ENCODE measurements at places on chromosomes 11 and 22.
A peak's percentile ranks its signal among the peaks of the same experiment; 100 is the strongest.

- DNase-seq: no peak
Measured at GRCh38 chr11:9858218-9858617, 194.3 kb downstream of the SWAP70 start.

- DNase-seq: no peak
Measured at GRCh38 chr11:102253020-102253715, 64.1 kb upstream of the BIRC3 start.

- no peak for DNase-seq
Measured at GRCh38 chr11:69598147-69598546, 42.8 kb upstream of the CCND1 start.

DNA sequence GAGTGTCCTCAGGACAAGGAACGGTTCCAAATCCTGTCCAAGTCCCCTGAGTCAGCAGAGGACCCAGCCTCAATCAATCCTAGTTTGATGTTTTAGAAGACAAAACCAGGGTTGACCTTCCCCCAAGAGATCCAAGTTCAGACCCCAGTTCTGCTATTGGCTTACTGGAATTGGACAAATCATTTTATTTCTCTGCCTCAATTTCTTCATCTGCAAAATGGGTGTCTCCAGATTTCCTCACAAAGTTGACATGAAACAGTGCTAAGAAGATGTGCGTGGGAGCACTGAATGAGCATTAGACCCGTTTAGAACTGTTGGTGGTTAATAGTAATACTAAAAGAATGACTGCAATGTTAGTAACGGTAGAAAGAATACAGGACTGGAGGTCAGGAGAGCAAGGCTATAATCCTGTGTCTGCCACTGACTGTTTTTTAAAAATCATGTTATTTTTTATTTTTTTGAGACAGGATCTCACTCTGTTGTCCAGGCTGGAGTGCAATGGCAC is 32.8 kb upstream of the SCUBE1 start:
- DNase-seq: no peak

- DNase-seq: peak; percentile 49
Measured at GRCh38 chr11:18312663-18313420, 9.1 kb downstream of the HPS5 start.

GRCh38 chr11:44379141-44380008 is 69.4 kb upstream of the ALX4 start:
- DNase-seq: no peak

GRCh38 chr22:20390394-20390907 is 3.5 kb upstream of the ZNF74 start:
- DNase-seq: no peak

GRCh38 chr11:45741032-45741431 is 63.9 kb upstream of the SLC35C1 start:
- no peak for DNase-seq

DNA sequence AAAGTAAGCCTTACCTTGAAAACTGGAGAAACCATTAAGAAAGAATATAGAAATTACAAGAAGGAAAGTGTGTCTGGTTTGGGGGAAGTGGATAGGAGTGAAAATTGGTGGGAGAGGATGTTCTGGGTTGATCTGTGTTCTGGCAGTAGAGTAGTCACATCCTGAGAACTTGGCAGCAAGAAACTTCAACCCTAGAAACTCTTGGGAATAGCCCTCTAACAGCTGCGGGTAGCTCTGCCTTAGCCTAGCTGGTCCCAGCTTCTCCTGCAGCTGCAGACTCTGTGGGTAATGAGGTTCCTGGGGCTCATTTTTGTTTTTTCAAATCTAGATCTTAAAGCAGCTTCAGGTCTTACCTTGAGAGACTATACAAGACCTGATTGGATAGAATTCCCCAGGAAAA is 24.2 kb upstream of the OR6X1 start:
- no peak for DNase-seq

DNA sequence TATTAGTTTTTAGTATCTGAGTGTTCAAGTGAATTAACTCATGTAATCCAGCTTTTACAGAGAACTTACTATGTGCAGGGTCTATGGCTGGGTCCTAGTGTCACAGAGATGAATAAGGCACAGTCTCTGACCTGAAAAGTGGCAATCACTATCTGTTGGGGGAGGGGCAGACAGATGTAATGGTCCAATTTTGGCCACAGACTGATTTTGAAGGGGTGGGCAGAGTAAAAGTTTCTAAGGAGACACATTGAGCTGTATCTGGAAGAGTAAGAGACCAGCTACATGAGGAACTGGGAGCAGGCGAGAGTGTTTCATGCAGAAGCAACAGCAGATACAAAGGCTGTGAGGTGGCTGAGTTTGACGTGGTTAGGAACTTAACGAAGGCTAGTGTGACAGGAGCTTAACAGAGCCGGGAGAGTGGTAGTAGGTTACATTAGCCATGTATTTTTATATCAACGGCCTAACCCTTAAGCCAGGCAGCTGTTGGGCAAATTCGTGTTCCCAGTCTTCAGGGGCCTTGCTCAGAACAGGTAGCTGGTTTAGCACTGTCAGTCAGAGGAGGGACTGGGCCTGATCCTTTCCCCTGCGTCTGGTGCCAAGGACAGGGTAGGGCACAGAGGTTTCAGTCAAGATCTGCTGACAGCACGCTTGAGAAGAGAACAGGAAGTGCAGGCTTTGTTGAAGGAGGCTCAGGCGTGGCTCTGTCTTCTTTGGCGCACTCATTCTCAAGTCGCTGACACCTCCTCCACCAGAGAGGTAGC is 1.4 kb upstream of the STIM1 start:
- DNase-seq: no peak

- no peak for DNase-seq
Measured at GRCh38 chr11:96033095-96033494, 109.2 kb upstream of the MTMR2 start.

- DNase-seq: no peak
Measured at GRCh38 chr11:45918962-45919675, 1.4 kb upstream of the PEX16 start.

- DNase-seq: no peak
Measured at GRCh38 chr11:45855308-45855707, 8.0 kb downstream of the CRY2 start.

GRCh38 chr11:40328890-40329614 is 1130.4 kb downstream of the LRRC4C start:
- peak; percentile 100 for DNase-seq

GRCh38 chr22:23106906-23107367 is 34.9 kb downstream of the RSPH14 start:
- DNase-seq: no peak

DNA sequence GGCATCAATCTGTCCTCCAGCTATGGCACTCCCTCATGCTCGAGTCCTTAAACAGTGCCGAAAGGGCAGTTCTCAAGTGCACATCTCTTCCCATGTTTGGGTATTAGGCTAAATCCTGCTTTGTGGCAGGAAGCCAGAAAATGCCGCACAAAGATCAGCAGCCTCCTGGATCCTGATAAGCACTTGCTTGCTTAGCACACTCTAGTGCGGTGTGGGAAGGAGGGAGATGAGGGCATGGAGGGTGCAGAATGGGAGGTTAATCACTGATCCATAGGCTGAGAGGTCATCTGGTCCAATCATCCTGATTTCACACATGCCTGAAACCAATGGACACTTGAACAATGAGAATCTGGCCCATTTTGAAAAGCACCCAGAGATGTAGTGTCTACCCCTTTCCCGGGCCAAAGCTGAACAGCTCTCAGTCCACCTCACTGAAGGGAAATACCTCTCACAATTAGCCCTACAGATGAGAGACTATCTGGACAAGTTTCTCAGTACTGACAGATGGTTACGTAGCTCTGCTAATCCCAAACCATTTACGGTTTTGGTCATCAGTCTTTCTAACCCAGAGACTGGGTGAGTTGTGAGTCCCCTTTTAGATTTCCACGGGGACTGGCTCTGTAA is 29.8 kb upstream of the CHRM4 start:
- no peak for DNase-seq

- no peak for DNase-seq
Measured at GRCh38 chr11:65042891-65043290, 1.9 kb downstream of the SAC3D1 start.

- DNase-seq: no peak
Measured at GRCh38 chr11:80798174-80798573, 1357.3 kb upstream of the TENM4 start.

- DNase-seq: no peak
Measured at GRCh38 chr22:24801901-24802465, 4.0 kb upstream of the SGSM1 start.

GRCh38 chr11:8070417-8071115 is 10.4 kb upstream of the TUB start:
- DNase-seq: peak; percentile 25

GRCh38 chr22:46574993-46575910 is 37.8 kb upstream of the CELSR1 start:
- no peak for DNase-seq

DNA sequence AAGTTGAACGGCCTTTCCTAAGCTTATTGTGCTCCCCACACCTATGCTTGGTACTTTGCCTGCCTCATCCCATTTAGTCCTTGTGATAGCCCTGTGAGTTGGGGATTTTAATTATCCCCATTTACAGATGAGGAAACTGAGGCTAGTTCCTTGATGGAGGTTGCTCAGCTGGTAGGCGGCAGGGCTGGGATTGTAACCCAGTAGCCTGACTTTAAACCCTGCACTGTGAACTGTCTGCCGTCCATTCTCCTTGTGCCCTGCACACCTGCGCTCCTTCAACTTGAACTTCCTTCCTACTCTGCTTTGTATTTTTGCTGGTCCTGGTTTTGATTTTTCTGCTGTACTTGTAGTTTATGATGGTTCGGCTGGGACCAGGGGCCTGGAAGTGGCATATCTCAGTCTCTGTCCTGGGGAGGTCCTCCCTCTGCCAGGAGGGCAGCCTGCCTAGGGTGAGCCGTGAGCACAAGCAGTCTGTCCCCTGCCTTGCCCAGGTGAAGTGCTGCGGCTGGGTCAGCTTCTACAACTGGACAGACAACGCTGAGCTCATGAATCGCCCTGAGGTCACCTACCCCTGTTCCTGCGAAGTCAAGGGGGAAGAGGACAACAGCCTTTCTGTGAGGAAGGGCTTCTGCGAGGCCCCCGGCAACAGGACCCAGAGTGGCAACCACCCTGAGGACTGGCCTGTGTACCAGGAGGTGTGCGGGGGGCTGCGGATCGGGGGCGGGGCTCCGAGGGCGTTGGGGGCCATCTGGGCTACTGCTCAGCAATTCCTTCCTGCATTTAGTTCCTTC is 52.4 kb downstream of the CD82 start:
- DNase-seq: no peak

- DNase-seq: no peak
Measured at GRCh38 chr11:10693509-10694081, at the start of gene IRAG1. Gene IRAG1, minus strand, starts transcription at chr11:10693755. Its CDS starts 153 bp downstream, at chr11:10693602.

DNA sequence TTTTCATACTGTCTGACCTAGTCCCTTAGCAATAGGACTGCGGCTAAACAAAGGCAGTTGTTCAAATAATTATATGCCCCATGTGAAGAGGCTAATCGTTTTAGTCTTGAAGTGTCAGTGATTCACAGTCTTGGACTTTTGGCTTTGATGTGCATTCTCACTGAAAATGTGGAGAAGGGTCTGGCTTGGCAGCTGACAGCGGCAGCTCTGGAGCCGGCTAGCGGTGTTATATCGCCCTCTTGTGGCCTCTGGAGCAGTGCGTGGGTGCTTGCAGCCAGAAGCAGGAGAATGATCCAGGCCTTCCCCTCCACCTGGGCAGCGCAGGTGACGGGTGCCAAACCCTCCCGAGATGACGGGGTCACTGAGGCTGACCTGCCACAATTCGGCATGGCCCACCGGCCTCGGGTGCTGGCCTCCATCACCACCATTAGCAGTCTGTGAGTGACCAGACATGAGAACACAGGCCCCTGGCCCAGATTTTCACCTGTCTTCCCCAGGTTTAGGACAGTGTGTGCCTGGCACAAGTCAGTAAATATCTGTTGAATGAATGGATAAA is 90.3 kb upstream of the PITPNB start:
- peak; percentile 82 for DNase-seq

DNA sequence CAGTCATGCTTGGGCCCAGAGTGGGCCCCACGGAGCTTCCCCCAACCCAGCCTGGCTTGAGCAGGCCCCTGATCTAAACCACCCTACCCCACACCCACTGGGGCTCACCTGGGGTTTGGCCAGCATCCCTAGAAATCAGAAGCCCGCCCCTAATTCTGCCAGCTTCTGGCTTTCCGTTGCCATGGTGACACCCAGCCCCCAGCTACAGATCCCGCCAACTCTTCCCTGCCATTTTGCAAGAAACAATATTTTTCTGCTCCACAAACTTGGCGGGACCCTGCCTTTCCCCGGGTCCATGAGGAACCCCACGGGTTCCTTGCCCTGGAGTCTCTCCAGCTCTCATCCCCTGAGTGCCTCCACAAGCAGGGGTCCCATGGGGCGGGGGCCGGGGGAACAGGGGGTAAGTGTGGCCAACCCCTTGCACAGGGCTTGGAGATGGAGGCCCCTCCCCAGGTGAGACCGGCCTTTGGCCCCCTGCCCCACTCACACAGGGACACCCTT is 90.0 kb downstream of the CDKN1C start:
- DNase-seq: no peak

- DNase-seq: no peak
Measured at GRCh38 chr11:121029813-121030445, 6.0 kb downstream of the TBCEL start.

GRCh38 chr22:36369004-36369921 is 18.5 kb downstream of the MYH9 start:
- peak; percentile 45 for DNase-seq

- DNase-seq: peak; percentile 82
Measured at GRCh38 chr22:32579529-32580220, 105.1 kb downstream of the FBXO7 start.

GRCh38 chr22:22935056-22935545 is 47.5 kb downstream of the IGLL5 start:
- DNase-seq: no peak

- peak; percentile 16 for DNase-seq
Measured at GRCh38 chr22:38490915-38491314, 15.2 kb downstream of the DDX17 start.

GRCh38 chr11:80532633-80533232 is 1091.9 kb upstream of the TENM4 start:
- no peak for DNase-seq

- DNase-seq: no peak
Measured at GRCh38 chr22:38943201-38943600, 14.2 kb upstream of the APOBEC3A start.

- no peak for DNase-seq
Measured at GRCh38 chr11:73461964-73462363, 85.8 kb downstream of the RELT start.

- DNase-seq: no peak
Measured at GRCh38 chr22:36885474-36885873, 24.7 kb downstream of the NCF4 start.

- DNase-seq: no peak
Measured at GRCh38 chr11:128279866-128280265, 307.5 kb downstream of the ETS1 start.

DNA sequence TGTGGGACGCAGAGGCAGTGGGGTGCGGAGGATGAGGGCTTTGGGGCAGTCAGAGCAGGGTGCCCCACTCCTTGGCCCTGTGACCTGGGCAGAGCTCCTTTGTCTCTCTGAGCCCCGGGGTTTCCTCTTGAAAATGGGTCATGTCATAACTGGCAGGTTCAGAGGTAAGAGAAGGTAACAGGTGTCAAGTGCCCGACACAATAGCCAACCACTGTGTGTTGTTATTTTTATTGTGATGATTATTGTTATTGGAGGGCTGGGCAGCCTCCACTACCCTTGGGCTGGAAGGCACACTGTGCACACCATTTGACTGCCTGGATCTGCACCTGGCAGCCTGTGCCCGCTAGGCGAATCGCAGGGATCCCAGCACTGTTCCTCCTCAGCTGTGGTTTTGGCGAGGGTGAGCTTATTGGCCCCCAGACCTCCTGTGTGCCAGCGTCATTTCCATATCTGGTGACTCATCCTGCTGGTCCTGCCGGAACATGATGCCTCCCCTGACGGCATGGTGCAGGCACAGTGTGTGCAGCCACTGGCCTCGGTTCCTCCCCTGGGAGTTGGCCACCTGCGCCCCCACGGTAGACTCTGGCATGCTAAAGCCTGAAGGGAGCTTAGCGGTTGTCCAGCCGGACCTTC is 15.4 kb upstream of the SOX10 start:
- DNase-seq: no peak
